ENCODE measurements at places on chromosomes 4 and X. TPM values are rescaled to one million over a fixed set of nuclear protein-coding genes. Genes with fewer than 3 reads are reported as not detected.

DNA sequence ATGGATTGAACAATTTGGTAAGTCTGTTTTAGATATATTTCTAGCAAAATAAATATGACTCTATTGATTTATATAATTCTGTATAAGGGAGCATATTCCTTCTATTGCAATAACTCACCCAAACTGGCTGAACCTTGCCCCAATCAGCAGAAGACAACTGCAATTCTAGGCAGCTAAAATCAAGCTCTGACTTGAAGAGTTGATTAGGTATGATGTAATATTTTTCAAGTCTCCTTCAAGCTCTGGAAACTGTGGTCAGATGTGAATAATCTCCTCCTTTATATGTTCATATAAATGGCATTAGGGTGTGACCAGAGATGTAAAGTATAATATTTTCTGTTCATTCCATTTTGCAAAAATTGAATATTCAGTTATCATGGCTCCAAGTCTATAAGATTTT is 8.2 kb downstream of the RASSF6 start:
- no peak for DNase-seq

DNA sequence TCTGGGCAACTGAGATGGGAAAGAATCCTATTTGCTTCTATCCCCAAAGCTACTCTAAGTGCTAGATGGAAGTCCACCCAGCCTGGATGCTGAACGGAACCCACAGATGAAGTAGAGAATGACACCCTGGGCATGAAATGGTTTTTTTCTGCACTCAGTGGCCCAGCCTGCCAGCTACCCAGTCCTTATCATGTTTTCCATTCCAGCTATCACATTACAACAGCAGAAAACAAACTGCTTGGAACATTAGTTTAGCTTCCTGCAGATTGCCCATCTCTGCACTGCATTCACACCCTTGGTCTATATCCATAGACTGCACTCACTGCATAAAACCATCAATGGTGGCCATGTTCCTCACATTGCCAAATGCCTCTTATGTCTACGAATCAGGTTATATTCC is 79.1 kb downstream of the NYX start:
- no peak for DNase-seq

DNA sequence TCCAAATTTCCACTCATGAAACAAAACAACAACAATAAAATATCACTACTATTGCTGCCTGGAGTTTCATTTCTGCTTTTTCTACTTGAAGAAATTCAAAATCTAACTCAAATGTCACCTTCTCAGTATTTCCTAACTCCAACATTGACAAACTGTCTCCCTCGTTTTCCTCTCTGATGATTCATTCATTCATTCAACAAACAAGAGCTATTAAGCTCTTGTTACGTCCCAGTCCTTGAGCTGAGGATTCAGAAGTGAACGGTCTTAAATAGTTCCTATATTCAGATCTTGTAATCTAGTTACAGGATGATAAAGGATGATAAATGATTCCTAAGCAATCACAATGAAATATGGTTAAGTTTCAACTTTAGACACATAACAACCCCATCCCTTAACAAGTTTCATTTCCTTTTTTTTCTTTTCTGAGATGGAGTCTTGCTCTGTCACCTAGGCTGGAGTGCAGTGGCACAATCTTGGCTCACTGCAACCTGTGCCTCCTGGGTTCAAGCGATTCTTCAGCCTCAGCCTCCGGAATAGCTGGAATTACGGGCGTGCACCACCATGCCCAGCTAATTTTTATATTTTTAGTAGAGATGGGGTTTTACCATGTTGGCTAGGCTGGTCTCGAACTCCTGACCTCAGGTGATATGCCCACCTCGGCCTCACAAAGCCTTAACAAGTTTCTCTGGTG is 1.7 kb downstream of the SLC9B2 start:
- no peak for DNase-seq

GRCh38 chrX:130830599-130831346 is 72.2 kb downstream of the ENOX2 start:
- no peak for DNase-seq

DNA sequence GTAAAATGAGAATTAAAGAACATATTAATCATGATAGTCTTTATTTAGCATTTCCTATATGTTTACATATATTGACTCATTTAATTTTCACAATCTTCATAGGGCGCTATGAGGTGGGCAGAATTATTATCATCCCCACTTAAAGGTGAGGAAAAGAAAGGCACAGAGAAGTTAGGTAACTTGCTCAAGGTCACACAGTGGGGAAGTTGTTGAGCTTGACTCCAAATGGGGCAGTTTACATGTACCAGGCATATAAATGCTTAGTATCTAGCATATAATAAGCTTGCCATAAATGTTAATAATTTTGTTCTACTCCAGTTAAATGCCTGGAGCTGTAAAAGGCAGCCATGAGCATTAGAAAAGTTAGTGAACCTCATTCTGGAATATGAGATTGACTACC is 1.5 kb downstream of the CMC4 start:
- no peak for DNase-seq

- no peak for DNase-seq
These were observed 169.0 kb upstream of the MAP3K15 start for GRCh38 chrX:19684311-19684710.

GRCh38 chr4:173317004-173317403 is 17.2 kb downstream of the HMGB2 start:
- DNase-seq, result no peak

GRCh38 chr4:150240011-150240410 is 161.8 kb downstream of the DCLK2 start:
- DNase-seq, result no peak

GRCh38 chr4:106022454-106022853 is 127.2 kb downstream of the NPNT start:
- no peak for DNase-seq

- no peak for DNase-seq
These were observed 293.4 kb upstream of the TENM3 start for GRCh38 chr4:181949704-181950312.

GRCh38 chrX:119229253-119229615 is 6.9 kb upstream of the PGRMC1 start:
- DNase-seq, result no peak

DNA sequence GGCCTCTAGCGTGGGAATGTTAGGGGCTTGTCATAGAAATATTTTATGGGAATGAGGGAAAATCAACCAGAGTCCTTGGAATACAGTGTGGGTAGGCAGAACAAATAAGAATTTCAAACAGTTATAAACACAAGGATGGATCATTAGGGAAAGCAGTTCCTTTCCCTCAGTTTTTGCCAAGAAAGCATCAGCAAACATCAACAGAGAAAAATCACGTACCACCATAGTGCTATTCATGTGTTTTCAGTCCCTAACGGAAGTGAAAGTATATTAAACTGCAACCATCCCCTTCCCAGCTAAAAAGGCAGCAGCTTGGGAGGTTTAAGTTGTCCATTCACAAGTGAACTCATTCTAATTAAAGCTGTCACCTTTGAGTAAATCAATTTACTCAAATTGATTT is 334.4 kb upstream of the PCDH18 start:
- DNase-seq, result no peak

The SYTL4 gene
- total RNA-seq, result not detected

The ATOH1 gene
- total RNA-seq, result not detected

The DMRTC1 gene
- not detected for total RNA-seq

The CFP gene
- 2.3 TPM for total RNA-seq

All from activated T-helper 1 cell treated with anti-CD3 and anti-CD28 coated beads, Interleukin-12 subunit alpha, Interleukin-12 subunit beta, Interleukin-2, Interleukin-4 antibody, amounts not matched to agents 30 ng/mL and 10 ng/mL and 1 ng/mL, durations not matched to agents 14 hours and 24 hours and 36 hours (primary cell).